SJSA1 (cell line): ENCODE measurements at places on chromosomes 12 and 14. TPM values are rescaled to one million over a fixed set of nuclear protein-coding genes. Genes with fewer than 3 reads are reported as not detected.

DNA sequence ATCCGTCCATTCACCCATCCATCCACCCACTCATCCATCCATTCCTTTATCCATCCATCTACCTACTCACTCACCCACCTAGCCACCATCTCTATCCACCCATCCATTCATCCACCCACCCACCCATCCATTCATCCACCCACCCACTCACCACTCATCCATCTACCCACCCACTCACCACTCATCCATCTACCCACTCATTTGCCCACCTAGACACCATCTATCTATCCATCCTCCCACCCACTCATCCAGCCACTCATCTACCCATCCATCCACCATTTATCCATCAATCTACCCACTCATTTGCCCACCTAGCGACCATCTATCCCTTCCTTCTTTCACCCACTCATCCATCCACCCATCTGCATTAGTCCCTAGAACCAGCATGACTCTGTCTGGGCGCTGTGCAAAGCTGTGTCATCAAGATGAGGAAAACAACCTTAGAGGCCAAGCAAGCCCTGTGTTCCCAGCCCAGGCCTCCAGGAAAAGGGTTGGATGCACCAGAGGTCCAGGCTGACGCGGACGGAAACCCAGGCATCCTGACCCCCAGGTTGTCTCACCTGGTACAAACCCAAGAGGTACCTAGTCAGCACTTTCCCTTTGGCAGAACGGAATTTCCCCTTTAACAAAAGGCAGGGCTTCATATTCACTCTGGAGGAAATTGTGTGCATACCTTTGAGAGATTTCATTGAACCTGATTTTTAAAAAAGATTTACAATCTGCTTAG lies 73.7 kb downstream of the NOC4L start:
- H3K4me3 ChIP-seq: no peak overlapping the region
- H3K27ac ChIP-seq: no peak overlapping the region
- H3K4me1 ChIP-seq: no peaks in the 10 kb centered on the region
- H3K36me3 ChIP-seq: no peaks in the 10 kb centered on the region
- no peak for DNase-seq

DNA sequence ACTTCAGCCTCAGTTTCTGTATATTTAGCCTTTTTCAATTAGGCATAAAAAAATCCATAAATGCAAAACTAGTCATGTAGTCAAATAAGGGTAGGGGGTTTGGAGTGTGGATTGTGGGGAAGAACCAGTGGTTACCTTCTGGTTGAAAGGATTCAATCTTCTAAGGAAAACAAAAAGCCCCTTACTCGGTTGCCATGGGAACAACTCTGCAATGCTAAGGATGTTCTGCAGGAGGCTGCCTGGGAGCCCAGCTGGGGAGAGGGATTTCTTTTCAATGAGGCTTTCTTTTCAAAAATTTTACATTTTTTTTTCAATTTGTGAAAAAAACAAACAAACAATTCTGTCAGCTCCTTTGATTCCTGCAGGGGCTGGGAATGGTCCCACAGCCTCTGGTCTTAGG lies 67.2 kb downstream of the SLC8A3 start:
- no peak overlapping the region for H3K27ac ChIP-seq
- no peaks in the 10 kb centered on the region for H3K4me1 ChIP-seq
- no peaks in the 10 kb centered on the region for H3K27me3 ChIP-seq
- no peak for DNase-seq
- H3K4me3 ChIP-seq: no peak overlapping the region

DNA sequence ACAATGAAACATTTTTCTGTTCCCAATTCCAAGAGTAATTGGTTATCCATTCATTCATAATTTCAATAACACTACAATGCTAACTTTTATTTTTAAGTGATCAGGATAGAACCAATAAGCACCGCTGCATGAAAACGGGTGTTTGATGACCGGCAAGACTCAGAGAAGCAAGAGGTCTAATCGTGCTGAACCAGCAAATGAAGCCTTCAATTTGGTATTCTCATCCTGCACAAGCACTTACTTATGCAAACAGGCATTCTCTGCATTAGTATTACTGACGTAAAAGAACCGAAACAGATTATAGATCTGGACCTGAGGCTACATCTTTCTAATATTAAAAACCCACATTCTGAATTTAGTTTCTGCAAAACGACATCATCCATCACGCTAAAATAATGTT lies 67.7 kb downstream of the RBM19 start:
- peaks cover 10% of the 10 kb centered on the region for H3K4me1 ChIP-seq
- no peak overlapping the region for H3K27ac ChIP-seq

DNA sequence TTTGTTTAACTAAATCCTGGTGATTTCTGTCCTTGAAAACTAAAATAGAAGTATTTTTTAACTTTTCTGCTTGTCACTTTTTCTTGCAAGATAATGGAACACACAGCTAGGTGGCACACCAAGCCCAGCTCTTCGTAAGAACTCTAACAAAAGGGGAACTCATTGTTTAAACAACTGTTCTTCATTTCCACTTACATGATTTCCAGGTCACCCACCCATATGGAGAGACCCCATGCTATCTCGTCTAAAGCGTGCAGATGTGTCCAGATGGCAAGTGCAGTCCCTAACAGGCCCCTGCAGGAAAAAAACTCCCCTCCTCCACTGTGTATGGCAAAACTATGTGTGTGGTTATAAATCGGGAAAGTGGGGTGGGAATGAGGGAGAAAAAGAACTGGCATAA lies 43.3 kb upstream of the NT5DC3 start:
- H3K27me3 ChIP-seq: no peaks in the 10 kb centered on the region
- no peaks in the 10 kb centered on the region for H3K36me3 ChIP-seq
- H3K4me3 ChIP-seq: no peak overlapping the region
- no peaks in the 10 kb centered on the region for H3K4me1 ChIP-seq

DNA sequence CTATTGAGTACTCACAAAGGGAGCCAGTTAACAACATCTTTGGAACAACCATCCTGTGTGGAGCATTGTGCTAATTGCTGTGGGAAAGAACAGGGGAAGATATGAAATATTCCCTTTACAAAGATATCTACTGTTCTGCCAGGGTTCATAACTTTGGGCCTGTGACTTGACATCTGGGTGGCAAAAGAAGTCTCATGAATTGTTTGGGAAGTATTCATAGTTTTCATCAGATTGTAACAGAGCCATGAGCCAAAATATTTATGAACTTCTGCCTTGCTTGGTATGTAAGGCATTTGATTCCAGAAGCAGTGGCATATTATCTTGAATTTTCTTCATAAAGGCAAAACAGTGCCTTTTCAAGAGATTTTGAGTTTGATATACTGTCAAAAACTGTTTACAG lies 816.2 kb downstream of the DIO2 start:
- H3K4me3 ChIP-seq: no peak overlapping the region
- H3K4me1 ChIP-seq: peaks cover 8% of the 10 kb centered on the region
- peak; percentile 34 for DNase-seq
- no peaks in the 10 kb centered on the region for H3K36me3 ChIP-seq

- no peak overlapping the region for H3K4me3 ChIP-seq
- no peak for DNase-seq
- H3K4me1 ChIP-seq: no peaks in the 10 kb centered on the region
- H3K27ac ChIP-seq: no peak overlapping the region
- no peaks in the 10 kb centered on the region for H3K36me3 ChIP-seq
These were observed 208.0 kb downstream of the SLC41A2 start for GRCh38 chr12:104750061-104750460.

DNA sequence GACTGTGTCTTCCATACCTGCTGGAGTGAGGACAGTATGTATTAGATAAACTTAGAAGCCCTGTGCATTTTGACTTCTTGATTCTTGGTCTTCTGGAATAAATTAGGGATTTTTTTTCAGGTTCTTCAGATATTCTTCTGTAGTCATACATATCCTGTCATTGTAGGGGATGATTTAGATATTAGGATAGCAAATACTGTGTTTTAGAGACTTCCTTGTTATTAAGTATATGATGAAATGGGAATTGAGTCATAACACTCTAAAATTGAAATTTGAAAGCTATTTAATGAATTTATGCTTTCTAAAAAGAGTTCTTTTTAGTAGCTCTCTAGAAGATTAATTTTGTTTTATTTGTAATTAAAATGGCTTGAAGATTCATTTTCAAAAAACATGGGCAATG lies 371.5 kb upstream of the RGS6 start:
- DNase-seq: no peak
- no peaks in the 10 kb centered on the region for H3K36me3 ChIP-seq
- no peak overlapping the region for H3K27ac ChIP-seq
- no peaks in the 10 kb centered on the region for H3K4me1 ChIP-seq
- H3K4me3 ChIP-seq: no peak overlapping the region

SLC4A8 gene
- 6.2 and 29.0 TPM in 2 replicates for total RNA-seq

- no peaks in the 10 kb centered on the region for H3K36me3 ChIP-seq
- H3K4me1 ChIP-seq: no peaks in the 10 kb centered on the region
- no peak for DNase-seq
- H3K27me3 ChIP-seq: no peaks in the 10 kb centered on the region
- no peak overlapping the region for H3K4me3 ChIP-seq
These were observed 31.1 kb upstream of the INF2 start for GRCh38 chr14:104658325-104658712.

- no peaks in the 10 kb centered on the region for H3K36me3 ChIP-seq
- no peak overlapping the region for H3K27ac ChIP-seq
- H3K4me3 ChIP-seq: no peak overlapping the region
- no peak for DNase-seq
- peaks cover 5% of the 10 kb centered on the region; the same call in 1 of the 2 replicates for H3K4me1 ChIP-seq
- H3K27me3 ChIP-seq: no peaks in the 10 kb centered on the region
These were observed 59.5 kb upstream of the ARHGAP5 start for GRCh38 chr14:32017587-32017986.

GRCh38 chr12:104314242-104314614 lies 10.7 kb downstream of the EID3 start:
- H3K4me3 ChIP-seq: no peak overlapping the region
- H3K27ac ChIP-seq: no peak overlapping the region
- peaks cover 95% of the 10 kb centered on the region for H3K36me3 ChIP-seq
- no peak for DNase-seq
- H3K4me1 ChIP-seq: peaks cover 5% of the 10 kb centered on the region
- H3K27me3 ChIP-seq: no peaks in the 10 kb centered on the region

DNA sequence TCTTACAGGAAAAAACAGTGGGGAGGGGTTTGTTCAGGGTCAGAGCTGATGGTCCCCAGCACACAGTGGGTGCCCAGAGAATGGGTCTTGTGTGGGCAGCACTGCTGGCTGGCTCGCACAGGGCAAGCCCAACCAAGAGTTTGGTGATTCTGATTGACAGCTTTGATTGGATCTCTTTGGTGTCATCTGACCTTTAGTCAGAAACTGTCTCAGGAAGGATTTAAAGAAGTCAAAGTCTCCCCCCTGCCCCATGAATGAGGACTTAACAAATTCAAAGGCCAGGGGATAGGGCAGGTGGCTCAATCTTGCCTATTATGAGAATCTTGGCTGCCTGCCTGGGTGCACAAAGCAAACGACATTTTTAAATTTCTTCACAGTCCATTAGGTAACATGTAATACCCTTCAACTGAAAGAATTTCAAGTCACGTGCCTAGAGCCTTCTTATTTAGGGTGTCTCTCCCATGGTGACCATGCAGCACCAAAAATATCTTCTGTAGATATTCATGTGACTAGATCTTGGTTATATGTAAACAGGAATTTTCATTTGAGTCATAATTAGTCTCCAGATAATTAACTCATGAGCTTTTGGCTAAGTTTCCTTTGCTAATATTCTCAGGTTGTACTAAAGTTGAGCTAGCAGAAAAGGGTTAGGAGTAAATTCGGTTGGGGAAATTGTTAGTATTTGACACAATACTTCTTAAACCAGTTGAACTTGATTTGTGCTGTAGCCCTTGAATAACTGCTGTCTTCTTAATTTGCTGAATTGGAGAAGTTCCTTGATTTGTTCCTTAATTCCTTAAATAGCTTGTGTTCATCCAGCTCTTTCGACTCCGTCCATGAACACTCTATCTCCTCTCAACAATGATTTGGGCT lies 54.5 kb upstream of the HECTD1 start:
- no peak overlapping the region for H3K4me3 ChIP-seq
- no peaks in the 10 kb centered on the region for H3K27me3 ChIP-seq
- no peak overlapping the region for H3K27ac ChIP-seq
- no peaks in the 10 kb centered on the region for H3K36me3 ChIP-seq

GRCh38 chr12:2854669-2855453 lies 2.0 kb downstream of the TEX52 start:
- H3K27me3 ChIP-seq: no peaks in the 10 kb centered on the region
- H3K4me3 ChIP-seq: no peak overlapping the region
- no peak for DNase-seq
- no peak overlapping the region for H3K27ac ChIP-seq

DNA sequence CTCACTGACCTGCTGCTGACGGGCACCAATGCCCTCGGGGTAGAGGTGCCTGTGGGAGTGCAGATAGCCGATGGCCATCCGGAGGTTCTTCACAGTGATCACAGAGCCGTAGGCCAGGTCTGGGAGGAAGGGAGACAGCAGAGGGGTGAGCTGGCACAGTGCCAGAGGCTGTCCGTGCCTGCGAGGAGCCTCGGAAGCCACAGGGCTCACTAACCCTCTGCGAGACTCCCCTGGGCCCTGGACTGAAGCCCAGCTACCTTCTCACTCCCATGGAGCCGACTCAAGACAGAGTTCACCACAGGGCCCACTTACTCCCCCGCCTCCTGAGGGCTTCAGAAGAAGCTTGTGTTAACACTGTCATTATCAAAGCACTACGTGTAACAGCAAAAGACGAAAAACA lies 24.5 kb downstream of the POMT2 start:
- H3K4me3 ChIP-seq: no peak overlapping the region
- H3K27me3 ChIP-seq: no peaks in the 10 kb centered on the region
- no peak for DNase-seq

DNA sequence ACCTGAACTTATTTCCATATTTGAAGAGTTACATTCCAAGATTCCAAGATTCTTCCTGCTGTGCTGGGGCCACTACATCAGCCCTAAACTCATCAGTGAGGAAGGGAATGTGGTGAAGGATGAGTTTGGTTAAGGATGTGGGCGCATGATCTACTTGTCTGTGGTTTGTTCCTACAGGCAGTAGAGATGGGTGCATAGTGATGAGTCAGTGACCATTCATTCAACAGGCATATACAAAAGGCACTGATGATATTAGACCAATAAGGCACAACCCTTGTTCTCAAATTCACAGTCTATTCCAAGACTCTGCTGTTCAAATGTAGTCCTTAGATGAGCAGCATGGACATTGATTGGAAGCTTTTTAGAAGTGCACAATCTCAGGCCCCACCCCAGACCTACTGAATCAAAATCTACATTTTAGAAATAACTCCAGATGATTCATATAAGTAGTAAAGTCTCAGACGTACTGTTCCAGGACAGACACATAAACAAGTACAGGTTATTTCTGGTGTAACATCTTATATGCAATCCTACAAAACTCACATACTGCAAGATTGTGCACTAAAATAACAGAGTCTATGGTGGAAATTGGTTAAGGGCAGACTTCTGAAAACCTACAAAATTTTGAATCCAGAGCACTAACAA lies 47.7 kb upstream of the MAP3K9 start:
- H3K36me3 ChIP-seq: no peaks in the 10 kb centered on the region
- H3K4me3 ChIP-seq: no peak overlapping the region
- H3K27ac ChIP-seq: no peak overlapping the region
- DNase-seq: peak; percentile 50
- no peaks in the 10 kb centered on the region for H3K27me3 ChIP-seq

GRCh38 chr14:104132981-104133380 lies 5.4 kb upstream of the KIF26A start:
- peaks cover 8% of the 10 kb centered on the region for H3K4me1 ChIP-seq
- DNase-seq: no peak
- no peak overlapping the region for H3K27ac ChIP-seq
- no peaks in the 10 kb centered on the region for H3K36me3 ChIP-seq

- H3K36me3 ChIP-seq: no peaks in the 10 kb centered on the region
- H3K27ac ChIP-seq: no peak overlapping the region
- DNase-seq: no peak
- H3K4me1 ChIP-seq: peaks cover 26% of the 10 kb centered on the region
- H3K27me3 ChIP-seq: no peaks in the 10 kb centered on the region
These were observed 16.5 kb downstream of the TMEM30B start for GRCh38 chr14:61264651-61265050.

CLEC4E gene
- not detected in 2 replicates for total RNA-seq

DAO gene
- total RNA-seq: not detected in 2 replicates
